Stimulated activated CD4-positive, alpha-beta T cell treated with anti-CD3 and anti-CD28 coated beads, Interleukin-1b, Interleukin-23, amount 100 ng/mL, for 48 hours (primary cell): ENCODE measurements at places on chromosomes 7 and 10.

GRCh38 chr7:123231021-123232000 lies 31.5 kb upstream of the SLC13A1 start:
- DNase-seq = no peak

DNA sequence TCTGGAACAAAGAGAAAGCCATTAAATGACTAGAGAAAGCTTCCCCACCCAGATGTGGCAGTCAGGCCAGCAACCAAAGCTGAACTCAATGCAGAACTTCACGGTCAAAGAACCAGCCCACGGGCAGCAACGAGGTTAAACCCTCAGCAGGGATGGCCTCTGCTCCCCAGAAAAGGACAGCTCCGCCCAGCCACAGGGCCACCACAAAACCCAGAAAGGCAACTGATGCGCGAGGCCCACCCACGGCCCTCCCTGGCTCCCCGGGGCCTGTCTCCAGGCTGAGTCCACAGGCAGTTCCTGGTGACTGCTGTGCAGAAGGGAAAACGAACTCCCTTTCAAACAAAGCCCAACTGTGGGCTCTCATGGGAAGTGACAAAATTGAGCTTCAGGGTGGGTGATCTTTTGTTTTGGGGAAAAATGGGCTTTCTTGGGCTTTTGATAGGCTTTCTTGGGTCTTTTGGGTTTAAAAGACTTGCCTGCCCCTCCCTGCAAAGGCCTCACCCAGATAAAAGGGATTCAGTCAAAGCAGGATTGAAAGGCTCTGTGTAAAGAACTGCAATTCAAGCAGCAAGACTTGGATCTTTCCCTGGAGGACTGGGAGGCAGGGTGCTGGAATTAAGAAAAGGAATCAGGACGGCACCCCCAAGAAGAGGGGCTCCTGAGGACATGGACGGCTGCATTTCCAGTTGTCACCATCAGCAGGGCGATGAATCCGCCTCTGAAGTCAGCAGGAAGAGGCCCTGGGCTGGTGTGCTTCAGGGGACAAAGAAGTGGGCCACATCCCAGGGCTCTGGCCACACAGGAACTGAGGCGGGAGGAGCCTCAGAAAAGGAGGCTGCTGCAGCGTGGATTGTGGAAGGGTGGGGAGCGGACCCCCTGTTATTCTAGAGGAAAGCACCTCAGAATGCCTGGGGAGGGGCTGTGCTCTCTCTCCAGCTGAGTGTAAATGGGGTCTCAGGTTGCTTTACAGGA lies 209.9 kb downstream of the USP6NL start:
- DNase-seq = no peak

DNA sequence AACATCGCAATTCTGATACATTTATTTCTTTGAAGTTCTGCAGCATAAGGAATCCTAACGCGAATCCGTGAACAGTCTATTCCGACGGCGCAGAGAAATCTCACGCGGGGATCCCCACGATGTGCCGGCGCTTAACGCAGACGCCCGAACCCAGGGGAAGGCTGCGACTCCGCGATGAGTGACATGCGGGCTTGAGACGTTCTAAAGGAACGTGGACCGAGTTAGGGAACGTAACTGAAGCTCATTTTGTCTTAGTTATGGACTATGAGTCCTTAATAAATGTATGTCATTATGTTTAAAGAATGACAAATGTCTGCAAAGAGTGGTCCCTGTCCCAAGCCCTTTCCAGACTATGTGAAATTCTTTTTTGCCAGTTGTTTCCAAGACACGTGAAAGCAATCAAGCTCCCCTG lies 995 bp upstream of the PARD3 start:
- no peak for DNase-seq

DNA sequence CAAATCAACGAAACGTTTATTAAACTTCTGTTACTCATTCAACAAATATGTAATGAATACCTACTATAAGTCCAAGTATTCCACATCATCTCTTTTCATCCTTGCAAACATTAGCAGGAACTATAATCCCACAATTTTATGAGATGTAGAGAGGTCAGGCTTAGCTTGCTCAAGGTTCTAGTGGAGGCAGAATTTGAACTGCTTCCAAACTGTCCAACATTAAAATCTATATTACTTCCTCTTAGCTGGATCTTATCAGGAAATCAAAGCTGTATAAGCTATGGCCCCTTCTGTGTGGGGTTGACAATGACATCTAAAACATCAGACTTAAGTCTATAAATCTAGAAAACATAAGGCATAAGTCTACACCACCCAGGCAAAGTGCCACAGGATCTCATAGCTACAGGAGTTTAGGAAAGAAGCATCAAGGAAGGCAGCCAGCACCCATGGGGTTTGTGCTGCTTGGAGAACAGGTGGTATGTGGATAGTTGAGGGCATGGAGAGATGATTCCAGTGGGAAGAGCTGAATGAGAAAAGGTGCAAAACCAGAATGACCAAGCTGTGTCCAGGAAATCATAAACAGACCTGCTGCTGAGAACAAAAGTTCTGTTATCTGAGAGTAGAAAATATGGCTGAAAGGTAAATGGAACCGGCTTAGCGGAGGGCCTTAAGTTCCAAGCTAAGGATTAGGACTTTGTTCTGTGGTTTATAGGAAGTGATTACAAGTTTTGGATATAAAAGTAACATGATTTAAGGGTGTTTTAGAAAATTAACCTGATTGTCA lies 34.5 kb downstream of the PAPSS2 start:
- DNase-seq = no peak

- no peak for DNase-seq
Measured at GRCh38 chr7:20834656-20835055, 48.0 kb upstream of the SP8 start.

GRCh38 chr7:96069401-96069800 lies 252.5 kb downstream of the SLC25A13 start:
- no peak for DNase-seq

DNA sequence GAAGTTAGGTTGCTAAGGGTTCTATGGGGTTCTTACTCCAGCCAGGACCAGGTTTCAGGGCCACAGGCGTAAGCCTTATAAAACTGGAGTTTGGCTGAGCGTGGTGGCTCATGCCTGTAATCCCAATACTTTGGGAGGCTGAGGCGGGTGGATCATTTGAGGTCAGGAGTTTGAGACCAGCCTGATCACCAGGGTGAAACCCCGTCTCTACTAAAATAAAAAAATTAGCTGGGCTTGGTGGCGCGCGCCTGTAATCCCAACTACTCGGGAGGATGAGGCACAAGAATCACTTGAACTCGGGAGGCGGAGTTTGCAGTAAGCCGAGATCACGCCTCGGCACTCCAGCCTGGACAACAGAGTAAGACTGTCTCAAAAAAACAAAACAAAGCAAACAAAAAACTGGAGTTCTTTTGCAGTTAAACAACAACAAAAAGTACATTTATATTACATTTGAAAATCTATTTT lies 347 bp upstream of the RRP12 start:
- DNase-seq = no peak

- no peak for DNase-seq
Measured at GRCh38 chr10:89869180-89869579, 167.8 kb downstream of the KIF20B start.

DNA sequence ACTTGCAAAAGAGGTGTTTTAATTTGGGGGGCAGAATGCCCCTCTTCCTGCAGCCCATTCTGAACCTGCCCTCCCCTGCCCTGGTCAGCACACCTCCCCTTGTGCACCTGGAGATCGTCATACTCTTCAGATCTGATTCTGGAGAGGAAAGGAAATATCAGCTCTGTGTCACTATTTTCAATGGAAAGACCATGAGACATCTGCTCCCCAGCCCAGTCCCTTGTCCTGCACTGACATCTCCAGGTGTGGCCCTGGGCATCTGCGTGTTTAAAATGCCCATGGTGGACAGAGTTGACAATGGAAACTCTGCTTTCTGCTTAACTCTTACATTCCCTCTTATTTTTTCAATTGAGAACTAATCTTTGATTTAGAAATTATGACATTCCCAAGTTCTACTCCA lies 41.6 kb upstream of the RASGEF1A start:
- DNase-seq = no peak

GRCh38 chr7:15681631-15682030 lies 4.9 kb downstream of the MEOX2 start:
- no peak for DNase-seq

GRCh38 chr7:116806046-116806944 lies 56.1 kb upstream of the CAPZA2 start:
- no peak for DNase-seq

GRCh38 chr10:514137-514671 lies 175.3 kb downstream of the DIP2C start:
- no peak for DNase-seq

- DNase-seq = no peak
Measured at GRCh38 chr7:28347475-28348318, 64.6 kb upstream of the CREB5 start.

GRCh38 chr7:41117431-41117830 lies 585.5 kb downstream of the INHBA start:
- no peak for DNase-seq

GRCh38 chr7:7851381-7851780 lies 117.2 kb upstream of the GLCCI1 start:
- DNase-seq = no peak

- DNase-seq = no peak
Measured at GRCh38 chr10:30430544-30431298, 3.3 kb upstream of the MAP3K8 start.

GRCh38 chr10:86968271-86968993 lies at the start of gene ADIRF:
Gene ADIRF, plus strand, starts transcription at chr10:86968482. Its CDS starts 63 bp downstream, at chr10:86968545.
- no peak for DNase-seq
